ENCODE measurements at places on chromosomes 2 and 18.
A peak's percentile ranks its signal among the peaks of the same experiment; 100 is the strongest.

DNA sequence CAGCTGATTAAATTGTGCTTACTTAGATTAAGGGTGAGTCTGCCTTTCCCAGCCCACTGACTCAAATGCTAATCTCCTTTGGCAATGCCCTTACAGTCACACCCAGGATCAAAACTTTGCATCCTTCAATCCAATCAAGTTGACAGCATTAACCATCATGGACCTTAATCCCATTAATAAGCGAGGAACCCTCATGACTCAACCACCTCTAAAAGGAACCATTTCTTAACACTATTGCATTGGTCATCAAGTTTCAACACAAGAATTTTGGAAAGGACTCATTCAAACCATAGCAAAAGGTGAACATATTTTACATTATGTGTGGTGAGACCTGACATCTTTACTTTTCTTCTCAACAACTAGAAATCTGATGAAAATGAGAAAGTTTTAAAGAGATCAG is 187.0 kb downstream of the OSR1 start:
- no peak for ATAC-seq

DNA sequence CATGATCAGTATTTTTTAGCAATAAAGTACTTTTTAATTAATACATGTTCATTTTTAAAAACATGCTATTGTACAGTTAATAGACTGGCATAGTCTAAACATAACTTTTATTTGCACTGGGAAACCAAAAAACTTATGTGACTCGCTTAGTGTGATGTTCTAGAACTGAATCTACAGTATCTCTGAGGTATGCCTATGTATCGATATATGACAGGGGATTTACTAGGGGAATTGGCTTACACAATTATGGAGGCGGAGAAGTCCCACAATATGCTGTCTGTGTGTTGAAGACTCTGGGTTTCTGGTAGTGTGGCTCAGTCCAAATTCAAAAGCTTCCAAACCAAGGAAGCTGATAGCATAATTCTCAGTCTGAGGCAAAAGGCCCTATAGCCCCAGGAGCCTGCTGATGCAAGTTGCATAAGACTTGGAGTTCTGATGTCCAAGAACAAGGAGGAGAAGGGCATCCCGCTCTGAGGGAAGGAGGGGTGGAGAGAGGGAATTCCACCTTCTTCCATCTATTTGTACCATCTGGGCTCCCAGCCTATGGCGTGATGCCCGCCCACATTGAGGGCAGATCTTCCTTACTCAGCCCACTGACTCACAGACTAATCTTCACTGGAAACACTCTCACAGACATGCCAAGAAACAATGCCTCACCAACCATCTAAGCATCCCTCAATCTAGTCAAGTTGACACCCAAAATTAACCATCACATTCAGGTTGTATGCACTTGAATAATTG is 27.5 kb downstream of the ZNF638 start:
- ATAC-seq: no peak

GRCh38 chr2:100870652-100871531 is 51.0 kb downstream of the NPAS2 start:
- no peak for ATAC-seq

- no peak for ATAC-seq
Measured at GRCh38 chr2:231928481-231928880, 2.3 kb upstream of the NPPC start.

- ATAC-seq: peak; percentile 92
Measured at GRCh38 chr2:233075141-233075965, 15.2 kb downstream of the INPP5D start.

- no peak for ATAC-seq
Measured at GRCh38 chr2:100136310-100136709, 6.1 kb downstream of the AFF3 start.

GRCh38 chr2:216761809-216762208 is 66.5 kb upstream of the IGFBP5 start:
- no peak for ATAC-seq

DNA sequence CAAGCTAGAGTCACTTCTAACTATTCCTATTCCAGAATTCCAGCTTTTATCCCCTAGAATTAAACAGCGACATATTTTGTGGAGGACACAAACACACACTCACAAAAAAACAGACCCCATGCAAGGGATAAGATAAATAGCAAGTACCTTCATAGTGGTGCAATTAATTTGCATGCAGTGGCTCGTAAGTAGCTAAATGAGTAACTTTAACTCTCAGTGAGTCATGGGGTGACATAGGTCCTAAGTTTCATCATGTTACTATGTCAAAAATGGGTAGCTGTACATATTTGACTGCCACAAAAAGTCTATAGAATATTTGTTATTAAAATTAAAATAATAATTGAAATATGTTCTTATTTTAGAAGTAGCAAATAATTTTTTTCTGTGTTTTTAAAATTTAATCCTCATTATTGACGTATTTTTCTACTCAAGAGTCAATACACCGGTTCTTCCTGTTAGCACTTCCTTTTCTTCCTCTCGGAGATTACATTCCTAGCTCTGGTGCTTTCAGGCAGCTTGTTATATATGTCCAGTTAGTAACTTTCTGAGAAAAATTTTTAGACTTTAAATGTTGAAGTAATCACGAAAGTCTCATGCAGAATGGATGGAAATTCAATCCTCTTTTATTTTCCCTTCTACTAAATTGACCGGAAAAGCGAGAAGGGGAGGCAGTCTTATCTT is 247.0 kb downstream of the KCNH7 start:
- ATAC-seq: no peak

DNA sequence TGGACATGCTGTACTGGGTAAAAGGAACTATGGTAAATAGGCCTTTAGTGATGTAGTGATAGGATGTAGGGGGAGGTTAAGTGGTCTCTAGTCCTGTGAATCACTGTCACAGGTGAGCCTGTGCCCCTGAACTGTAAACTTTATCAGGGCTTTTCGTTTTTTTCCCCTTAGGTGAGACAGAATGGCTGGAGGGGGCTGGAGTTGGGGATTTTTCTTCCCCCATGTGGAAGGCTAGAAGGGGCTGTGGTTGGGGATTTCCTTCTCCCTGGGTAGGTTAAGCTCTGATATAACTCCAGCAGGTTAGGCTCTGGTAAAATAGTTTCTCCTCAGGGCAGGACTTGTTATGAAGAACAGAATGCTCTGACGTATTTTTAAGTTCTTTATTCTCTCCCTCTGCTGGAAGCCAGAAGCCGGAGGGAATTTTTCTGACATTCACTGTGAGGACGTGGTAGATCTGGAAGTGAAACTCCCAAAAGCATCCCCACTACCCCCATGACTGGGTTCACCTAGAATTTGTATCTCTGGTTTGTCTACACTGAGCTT is 28.5 kb downstream of the PIKFYVE start:
- ATAC-seq: no peak

GRCh38 chr2:105294046-105294445 is 35.5 kb downstream of the TGFBRAP1 start:
- ATAC-seq: no peak

- ATAC-seq: no peak
Measured at GRCh38 chr2:58501371-58502160, 260.4 kb upstream of the FANCL start.

DNA sequence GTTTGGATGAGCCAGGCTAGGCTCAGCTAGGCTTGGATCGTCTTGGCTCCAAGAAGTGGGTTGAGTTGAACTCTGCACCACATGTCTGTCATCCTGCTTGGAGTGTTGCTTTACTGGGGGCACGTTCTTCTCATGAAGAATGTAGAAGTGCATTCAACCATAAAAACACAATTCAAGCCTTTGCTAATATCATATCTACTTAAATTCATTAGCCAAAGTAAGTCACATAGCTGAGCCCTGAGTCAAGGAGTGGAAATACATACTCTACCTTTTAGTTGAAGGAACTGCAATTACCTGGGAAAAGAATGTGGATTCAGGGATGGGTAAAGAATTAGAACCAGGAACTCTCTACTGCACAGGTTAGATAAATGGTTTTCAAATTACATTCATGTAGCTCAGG is 360.4 kb upstream of the KCNH7 start:
- ATAC-seq: no peak
